Fibroblast of lung (primary cell): ENCODE measurements at places on chromosomes 6 and 20.
A peak's percentile ranks its signal among the peaks of the same experiment; 100 is the strongest.

DNA sequence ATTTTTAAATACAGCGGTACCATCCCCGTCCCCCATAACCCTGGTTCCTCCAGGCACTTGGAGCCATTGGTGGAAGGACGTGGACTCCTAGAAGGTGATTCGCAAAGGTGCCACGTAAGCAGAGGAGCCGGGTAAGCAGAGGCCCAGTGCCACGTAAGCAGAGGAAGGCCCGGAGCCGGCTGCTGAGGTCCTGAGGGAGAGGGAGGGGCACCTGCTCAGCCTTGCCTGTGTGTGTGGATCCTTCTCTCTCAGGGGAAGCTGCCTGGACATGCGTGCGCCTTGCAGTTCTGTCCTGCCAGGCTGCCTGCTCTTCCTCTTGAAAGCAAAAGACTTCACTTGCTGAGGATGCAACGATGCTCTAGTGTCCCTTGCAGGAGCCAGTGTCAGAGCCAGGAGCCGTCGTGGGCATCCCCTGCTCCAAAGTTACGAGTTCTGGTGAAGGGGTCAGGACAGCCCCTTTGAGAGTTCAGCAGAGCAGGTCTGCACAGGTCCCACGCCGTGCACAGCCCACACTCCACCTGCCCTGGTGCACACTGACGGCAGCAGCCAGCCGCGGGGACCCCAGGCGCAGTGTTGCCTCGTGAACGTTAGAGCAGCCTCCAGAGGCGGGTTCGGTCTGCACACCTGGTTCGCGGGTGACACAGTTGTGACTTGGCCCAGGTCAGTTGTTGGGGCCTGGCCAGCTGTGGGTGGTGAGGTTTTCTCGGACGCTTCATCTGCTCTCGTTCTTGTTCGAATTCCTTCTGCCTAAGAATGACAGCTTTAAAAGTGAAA, 1.9 kb upstream of the NKAIN4 start:
- no peak for DNase-seq

DNA sequence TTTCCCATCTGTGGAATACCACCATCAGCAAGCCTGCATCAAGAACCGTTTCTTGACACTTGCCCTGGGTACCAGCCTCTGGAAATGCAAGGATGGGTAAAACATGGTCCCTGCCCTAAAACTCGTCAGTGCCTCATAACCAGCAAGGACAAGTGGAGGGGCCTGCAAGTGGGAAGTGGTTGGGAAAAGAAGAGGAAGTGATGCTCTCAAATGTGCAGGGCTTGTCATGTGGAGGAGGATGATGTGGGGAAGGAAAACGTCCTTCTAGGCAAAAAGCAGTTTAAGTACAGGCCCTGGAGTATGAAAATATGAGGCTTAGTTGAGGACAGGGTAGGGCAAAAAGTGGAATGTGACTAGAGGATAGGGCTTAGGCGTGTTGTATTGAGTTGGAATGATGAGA, 19.0 kb downstream of the RREB1 start:
- DNase-seq = no peak

DNA sequence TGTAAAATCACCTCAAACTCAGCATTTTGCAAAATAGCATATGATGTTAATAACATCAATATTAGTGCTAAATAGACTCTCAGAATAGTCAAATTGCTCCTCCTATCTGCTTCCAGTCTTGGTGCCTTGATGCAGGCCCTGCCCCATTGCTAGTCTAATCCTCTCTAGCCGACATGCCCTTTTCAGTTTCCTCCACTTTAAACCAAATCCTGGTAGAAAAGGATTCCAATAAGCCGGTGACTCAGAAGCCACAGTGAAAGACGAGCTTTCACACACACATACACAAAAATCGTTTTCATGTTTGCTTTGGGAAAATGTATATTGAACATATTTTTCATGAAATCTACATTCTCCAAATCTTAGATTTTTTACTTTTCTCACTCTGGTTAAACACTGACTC, 203.1 kb downstream of the LMBRD1 start:
- DNase-seq = no peak

DNA sequence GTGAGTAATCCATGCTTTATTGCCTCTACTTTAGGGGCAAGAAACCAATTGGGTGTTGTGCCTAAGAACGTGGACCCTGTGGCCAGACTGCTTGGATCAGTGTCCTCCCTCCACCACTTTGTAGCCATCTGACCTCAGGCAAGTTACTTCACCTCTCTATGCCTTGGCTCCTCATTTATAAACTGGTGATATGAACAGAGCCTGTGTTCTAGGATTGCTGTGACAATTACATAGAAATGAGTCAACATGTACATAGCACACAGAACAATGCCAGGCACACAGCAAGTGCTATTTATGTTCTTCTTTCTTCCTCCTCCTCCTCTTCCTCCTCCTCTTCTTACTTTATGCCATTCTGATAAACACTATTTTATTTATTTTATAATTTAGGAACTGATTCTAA, 339.4 kb downstream of the CD83 start:
- DNase-seq = no peak

GRCh38 chr6:83343121-83343520, 87.7 kb downstream of the ME1 start:
- no peak for DNase-seq

DNA sequence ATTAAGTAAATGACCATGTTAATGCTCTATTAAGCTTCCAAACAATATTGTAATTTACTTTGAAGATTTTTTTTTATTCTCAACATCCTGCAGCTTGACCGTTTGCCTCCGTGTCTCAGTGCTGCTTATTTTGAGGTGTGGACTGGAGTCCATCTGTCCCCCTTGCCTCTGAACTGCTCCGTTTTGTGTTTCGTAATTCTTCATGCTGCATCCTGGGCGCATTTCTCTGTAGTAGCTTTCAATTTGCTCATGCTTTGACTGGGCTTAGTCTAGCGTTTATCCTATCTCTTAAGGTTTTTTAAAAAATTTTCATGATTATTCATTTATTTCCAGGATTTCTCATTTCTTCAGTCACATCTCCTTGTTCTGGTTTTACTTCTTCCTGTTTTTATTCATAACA, 37.8 kb downstream of the PTPN1 start:
- no peak for DNase-seq

- DNase-seq = no peak
Measured at GRCh38 chr6:90315354-90315950, 18.8 kb upstream of the BACH2 start.

DNA sequence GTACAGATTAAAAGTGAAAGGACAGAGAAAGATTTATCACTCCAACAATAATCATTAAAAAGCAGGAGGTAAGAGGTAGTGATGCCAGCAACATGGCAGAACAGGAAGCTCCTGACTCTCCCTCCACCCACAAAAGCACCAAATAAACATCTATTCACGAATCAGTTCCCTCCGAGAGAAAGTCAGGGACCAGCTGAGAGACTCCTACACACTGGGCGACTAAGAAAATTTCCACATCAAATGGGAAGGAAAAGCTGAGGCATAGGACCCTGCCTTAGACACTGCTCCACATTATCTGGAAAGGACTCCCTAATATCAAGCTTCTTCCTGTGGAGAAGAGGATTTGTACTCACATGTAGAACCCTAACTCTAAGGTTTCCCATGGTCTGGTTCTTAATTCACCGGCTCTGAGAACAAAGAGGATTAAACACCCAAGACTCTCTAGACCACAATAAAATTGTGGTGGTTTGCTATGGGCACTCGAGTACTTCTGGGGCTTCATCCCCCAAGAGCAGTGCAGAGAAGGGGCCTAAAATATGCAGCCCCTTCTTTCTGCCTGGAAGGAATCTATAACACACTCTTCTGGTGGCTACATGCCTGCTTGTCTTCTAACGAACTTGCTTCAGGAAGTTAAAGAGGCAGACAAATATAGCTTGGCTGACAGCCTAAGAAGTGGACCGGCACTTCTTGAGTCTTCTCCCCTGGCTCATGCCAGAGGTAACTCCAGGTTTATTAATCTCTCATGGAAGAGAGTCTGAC, 29.4 kb upstream of the ASF1A start:
- peak; percentile 33 for DNase-seq

GRCh38 chr6:167787896-167788562, 38.7 kb upstream of the AFDN start:
- no peak for DNase-seq

GRCh38 chr20:51810155-51811041, 8.1 kb upstream of the SALL4 start:
- DNase-seq = no peak

DNA sequence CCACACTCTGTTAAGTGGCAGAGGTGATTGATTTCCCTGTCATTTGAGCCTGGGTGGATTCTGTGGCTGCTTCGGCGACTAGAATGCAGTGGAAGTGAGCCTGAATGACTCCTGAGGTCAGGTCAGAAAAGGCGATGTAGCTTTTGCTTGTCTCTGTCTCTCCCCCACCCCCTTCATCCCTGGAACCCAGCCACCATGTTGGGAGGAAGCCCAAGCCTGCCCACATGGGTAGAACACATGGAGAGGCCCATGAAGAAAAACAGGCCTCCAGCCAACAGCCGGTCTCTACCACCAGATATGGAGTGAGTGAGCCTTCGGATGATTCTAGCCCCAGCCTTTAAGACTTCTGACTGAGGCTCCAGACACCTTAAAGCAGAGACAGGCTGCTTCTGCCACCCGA, 181.0 kb downstream of the TFAP2C start:
- no peak for DNase-seq

GRCh38 chr6:3453413-3454272, 3.2 kb downstream of the SLC22A23 start:
- no peak for DNase-seq

GRCh38 chr6:41315943-41316620, 19.3 kb upstream of the NCR2 start:
- DNase-seq = no peak

DNA sequence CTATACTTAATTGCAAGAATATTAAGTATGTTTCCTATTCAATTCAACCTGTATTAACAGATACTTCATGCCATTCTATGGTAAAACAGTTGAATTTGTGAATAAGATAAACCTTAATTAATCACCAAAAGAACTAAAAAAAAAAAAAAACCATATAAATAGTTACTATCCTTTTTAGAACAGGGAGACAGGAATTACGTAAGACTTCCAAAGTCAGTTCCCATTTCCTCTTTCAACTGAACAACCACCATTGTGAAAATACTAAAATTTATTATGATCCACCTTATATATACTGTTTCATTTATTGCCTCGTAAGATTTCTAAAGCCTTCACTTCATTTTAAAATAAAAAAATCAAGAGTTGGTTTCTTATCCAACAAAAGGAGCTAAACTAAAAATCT, 9.4 kb downstream of the CCNC start:
- no peak for DNase-seq

- no peak for DNase-seq
Measured at GRCh38 chr6:41181566-41181965, 18.6 kb upstream of the TREM2 start.

GRCh38 chr6:159933077-159933476, 35.8 kb upstream of the IGF2R start:
- DNase-seq = no peak

DNA sequence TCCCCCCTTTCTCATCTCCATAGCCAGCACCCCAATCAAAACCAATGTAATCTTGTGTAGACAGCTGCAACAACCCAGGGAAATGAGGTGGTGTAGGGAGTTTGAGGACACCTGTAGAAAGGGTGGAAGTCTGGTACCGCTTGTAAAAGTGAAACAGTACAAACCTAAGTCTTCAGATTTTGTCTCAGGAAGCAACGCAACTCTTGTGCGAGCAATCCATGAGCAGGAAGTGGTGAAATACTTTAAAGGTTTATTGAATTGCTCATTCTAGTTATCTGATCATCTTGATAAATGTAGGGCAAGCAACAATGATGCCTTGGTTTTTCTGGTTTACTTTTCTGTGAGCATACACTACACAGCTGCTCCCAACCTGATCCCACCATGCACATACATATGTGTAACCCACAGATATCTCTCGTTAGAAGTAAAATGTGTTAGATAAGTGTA, 71.1 kb upstream of the THEMIS start:
- peak; percentile 93 for DNase-seq

DNA sequence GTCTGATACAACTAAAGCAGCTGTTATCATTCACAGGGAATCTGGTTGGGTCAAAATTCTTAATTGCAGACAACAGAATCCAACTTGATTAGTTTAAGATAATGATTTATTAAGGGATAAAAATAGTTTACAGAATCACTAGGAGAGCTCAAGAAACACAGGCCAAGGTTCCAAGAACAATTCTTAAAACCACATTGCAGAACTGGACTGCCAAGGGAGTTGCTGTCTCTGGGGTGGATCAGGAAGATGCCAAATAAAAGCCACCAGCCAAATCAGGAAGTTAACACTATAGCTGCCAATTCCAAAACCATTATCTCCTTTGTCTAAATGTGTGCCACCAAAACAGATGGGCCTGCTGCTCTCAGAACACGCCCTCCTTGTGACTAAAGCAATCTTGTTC, 53.7 kb downstream of the NUDT3 start:
- DNase-seq = no peak

DNA sequence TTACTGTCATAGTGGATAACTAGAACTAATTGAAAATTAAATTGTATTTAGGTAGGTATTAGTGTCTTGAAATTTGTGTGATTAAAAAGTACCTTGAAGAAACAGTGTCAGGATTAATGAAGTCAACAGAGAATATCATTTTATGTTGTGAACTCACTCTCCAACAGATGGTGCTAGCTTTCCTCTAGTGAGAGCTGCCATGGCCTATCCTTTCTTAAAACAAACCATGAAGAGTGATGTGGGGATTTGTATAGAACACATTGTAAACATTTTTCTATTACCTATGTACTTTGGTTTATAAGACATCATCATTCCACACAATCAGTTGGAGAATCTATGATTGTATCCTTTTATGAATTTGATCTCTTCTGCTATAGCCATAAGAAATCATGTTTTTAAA, 4.8 kb upstream of the SRSF12 start:
- peak; percentile 23 for DNase-seq

DNA sequence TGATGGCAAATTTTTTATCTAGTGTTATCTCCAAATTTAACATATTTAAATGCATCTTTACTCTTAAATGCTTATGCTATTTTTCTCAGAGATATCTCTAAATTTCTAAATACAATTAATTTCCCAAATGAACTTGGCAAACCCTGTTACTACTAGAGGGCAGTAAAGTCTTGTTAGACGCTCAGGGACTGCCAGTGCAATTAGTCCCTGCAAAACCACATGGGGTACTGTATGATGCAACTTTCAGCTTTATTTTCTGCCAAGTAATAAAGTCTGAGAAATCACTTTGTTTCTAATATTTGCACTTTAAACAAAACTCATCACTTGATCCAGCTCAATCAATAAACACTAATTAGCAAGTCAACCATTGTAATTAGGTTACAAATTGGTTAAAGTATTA, 76.0 kb upstream of the ADGRB3 start:
- DNase-seq = no peak

DNA sequence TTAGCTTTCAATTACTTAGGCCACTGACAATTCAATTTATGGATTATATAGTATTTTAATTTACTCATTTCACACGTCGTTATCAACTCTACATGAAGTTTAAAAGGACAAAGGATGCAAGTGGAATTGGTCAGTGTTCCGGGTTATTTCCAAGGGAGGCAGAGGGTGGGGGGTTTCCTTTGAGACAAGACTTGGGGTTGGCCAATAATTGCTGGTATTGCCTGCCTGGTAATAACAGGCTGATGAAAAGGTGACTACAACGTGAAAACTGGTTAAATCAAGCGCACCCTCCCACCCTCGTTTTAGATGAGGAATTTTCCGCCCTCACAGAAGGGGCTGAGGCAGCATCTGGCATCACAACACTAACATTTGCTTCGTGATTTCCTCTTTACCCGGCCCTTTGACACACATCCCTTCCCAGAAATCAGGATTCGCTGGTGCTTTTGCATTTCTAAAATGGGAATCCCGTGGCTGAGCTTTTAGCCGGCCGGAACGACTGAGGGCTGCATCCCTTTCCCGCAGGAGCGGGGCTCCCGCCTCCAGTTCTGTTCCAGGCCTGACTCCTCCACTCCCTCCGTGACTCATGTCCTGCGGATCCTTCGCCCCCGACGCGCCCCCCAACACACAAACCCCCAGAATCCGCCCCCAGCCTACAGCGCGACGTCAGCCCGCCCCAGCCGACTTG, 999 bp upstream of the PIM1 start:
- no peak for DNase-seq
